GOT3 (cell line): ENCODE measurements at places on chromosomes 13 and 19.
A peak's percentile ranks its signal among the peaks of the same experiment; 100 is the strongest.

DNA sequence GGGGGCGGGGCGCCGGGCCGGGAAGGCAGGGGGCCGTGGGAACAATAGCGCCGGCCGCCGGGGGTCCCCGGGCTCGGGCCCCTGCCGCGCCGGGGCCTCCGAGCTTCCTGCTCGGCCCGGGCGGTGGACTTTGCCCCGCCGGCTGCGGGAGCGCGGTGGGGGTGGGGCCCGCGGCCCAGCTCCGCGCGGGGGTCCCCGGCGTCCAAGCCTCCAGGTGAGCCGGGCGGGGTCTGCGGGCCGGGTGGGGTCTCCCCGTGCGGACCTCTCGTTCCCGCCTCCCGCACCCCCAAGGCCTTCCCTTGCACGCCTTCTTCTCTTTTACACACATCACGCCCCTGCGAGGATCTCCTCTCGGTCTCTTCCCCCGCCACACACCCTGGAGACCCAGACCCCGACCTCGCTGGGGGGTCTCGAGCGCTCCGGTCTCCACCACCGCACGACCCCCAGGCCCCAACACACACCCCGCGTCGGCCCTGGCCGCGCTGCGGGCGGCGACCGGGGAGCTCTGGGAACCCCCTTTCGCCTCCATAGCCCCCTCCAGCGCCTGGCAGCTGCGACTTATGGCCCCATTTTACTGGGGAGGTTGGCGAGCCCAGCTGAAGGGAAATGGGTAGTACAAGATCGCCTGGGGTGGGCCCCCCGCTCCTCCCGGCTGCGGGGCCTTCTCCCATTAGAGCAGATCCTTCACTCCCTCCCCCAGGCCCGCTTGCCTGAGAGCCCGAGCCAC, 711 bp downstream of the CAMSAP3 start:
- DNase-seq, result no peak

DNA sequence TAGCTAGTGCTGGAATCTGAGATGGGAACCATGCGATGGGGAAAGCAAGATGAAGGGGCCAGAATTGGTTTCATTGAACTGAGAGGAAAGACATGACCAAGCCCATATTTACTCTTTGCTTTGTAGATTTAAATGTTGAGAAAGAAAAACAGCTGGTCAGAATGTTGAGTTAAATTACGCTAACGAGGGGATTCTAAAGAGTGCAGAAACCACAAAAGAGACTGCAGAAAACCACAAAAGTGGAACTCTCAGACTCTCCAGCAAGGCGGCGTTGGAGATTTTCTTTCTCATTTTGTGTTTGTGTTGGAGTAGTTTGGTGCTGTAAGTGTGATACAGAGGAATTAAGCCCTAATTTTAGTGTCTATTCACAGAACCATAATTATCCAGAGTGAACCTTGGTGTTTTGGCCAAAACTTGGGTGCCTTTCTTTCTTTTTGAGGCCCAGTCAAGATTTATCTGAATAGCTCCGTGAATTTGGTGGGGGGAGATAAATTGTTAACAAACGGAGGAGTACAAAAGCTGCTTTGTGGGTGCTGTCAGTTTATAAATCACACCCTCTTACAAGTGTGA, 26.3 kb downstream of the SAE1 start:
- DNase-seq, result no peak

DNA sequence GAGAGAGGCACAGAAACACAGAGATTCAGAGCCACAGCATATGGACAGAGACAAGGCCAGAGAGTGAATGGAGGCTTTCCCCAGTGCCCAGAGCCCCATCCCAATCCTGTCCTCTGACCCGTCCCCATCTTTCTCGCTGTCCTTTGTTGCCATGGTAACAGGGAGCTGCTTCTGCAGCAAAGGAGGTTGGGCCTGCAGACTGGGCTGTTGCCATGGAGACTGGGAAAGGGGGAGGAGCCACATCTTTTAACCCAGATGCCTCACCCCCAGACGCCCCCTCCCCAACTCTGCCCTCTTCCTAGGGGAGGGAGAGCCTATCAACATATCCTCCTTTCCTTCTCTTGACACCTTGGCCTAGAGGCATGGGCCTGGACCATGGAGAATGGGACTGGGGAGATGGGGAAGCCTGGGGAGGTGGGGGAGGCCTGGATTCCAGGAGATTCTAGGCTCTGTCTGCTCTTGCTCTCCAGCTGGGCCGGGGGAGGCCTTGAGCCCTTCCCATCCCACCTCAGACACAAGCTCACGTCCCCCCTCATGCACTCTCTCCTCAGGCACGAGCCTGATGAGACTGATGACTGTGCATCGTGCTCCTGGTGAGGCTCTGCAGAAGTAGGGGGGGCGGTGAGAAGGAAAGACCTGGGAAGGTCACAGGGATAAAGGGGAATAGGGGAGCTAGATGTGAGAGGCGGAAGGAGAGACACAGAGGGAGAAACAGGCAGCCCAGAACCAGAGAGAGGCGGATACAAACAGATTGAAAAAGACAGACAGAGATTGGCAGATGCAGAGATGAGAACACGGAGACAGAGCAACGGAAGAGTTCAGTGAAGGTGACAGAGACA, 2.1 kb upstream of the ATP1A3 start:
- no peak for DNase-seq

- peak; percentile 48 for DNase-seq
Observed at GRCh38 chr19:30682999-30683536, 310.9 kb downstream of the ZNF536 start.

DNA sequence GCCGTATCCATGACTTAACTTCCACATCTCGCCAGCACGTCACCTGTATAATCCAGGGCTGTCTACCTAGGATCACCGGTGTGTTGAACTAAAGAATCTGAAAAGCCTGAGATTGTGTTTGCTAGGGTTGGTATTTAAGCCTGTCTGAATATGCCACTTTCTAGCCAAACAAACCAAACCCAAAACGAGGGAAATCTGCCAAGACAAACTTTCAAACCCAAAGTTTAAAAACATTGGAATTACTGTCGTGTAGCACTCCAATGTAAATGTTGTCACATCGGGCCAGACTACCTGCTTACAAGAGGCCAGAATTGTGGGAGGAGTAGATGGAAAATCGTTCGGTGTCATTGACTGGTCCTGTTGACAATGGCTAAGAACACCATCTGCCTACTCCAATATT, 747.8 kb downstream of the EFNB2 start:
- DNase-seq, result no peak

DNA sequence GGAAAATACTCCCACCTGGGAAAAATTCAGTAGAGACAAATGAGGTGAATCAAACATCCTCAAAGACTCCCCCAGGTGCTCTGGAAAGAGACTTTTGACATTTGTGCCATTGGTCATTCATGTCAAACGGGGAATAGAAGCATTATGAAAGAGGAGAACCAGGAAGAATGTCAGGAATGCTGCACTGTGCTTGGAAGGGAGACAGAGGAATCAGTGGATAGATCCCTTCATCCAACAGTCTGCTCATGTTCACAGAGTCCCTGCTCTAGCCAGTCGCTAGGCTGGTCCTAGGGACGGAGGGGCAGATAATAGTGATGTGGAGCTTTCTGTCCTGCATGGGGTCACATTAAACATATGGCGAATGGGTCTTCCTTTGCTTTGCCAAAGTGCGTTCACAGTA, 384.4 kb downstream of the FGF9 start:
- DNase-seq, result no peak

DNA sequence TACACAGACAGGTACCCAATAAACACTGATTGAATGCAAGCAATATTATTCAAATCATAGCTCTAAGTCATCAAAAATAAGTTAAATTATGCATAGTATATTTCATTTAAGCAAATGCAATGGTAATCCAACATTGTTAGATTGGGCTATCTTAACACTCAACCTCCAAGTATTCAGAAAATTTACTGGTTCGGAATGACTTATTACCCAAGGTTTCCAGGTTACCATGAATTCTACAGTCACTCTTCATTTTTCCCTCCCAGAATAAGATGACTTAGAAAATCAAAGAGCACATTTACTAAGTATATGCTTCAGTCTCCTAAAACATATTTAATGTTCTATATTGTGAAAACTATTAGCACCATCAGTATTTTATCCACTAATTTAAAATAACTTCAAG, 6.0 kb downstream of the UBL3 start:
- no peak for DNase-seq

DNA sequence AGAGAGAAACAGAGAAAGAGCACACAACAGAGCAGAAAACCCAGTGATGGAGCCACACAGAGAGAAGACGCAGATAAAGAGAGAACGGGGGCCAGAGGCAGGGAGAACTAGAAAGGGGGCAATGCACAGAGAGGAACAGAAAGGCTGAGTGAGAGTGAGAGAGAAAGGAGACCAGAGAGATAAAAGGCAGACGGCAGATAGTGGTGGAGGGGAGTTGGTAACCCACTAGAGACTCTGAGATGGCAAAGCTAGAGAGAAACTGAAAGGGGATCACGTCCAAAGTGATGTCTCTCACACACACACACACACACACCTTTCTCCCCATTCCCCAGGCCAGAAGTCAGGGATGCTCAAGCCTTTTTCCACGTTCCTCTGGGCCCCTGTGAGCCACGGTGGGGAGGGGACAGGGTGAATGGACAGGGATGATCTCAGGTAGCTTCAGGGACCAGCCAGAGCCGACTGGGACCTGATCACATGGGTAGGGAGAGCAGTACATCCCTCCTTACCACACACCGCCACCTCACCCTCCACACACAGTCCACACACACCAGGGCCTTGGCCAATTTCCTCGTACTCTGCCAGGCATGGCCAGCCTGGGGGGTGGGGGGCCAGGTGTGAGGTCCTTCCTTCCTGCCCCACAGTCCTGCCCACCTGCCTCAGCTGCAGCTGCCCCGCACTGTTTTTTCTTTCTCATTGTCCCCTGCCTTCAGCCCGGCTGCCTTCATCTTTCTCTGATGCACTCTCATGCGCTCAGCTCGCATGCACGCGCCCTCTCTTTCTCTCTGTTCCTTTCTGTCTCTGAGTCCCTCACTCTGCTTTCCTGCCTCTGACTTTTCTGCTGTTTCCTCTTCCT, 22.5 kb upstream of the POU2F2 start:
- DNase-seq, result no peak

- no peak for DNase-seq
Observed at GRCh38 chr19:9009431-9009830, 778 bp downstream of the MUC16 start.

DNA sequence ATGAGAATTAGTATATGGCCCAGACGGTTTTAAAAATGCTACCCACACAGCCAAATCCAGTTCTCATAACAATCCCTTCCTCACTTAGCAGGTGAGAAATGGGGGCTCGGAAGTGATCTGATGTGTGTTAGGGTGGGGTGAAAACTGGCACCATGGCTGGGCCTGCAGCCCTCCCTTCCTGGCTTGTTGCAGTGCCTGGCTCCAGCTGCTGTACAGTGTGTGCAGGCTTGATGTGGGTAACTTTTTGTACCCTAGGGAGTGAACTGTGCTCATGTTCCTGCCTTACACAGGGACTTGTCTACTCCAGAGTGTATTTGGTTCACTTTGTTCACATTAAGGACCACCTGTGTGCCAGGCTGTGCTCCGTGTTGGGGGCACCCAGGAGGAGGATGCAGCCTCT, 177.2 kb downstream of the LMO7 start:
- DNase-seq, result no peak

GRCh38 chr19:42693760-42694350, 46.4 kb downstream of the PSG3 start:
- DNase-seq, result no peak

DNA sequence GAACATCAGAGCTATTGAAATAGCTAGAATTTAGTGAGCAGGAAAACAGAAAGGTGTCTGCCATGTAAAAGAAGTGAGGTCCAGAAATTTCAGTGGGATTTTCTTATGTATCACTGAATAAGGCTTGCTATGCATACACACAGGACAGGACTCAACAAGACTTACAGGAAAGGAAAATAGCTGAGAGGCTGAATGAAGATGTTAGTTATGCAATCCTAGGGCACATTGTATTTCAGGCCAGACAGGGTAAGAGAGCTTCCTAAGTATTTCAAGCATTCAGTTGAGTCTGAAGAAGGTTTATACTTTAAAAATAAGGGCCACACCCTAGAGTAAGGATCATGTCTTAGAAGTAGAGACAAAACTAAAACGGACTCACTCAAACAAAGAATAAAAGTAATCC, 419.9 kb upstream of the PRR20A start:
- no peak for DNase-seq

GRCh38 chr19:39833464-39834286, at the start of gene DYRK1B:
TSS of gene DYRK1B (minus strand) at chr19:39834162. CDS start at chr19:39831867, 2,295 bp downstream.
- DNase-seq, result peak; percentile 45

DNA sequence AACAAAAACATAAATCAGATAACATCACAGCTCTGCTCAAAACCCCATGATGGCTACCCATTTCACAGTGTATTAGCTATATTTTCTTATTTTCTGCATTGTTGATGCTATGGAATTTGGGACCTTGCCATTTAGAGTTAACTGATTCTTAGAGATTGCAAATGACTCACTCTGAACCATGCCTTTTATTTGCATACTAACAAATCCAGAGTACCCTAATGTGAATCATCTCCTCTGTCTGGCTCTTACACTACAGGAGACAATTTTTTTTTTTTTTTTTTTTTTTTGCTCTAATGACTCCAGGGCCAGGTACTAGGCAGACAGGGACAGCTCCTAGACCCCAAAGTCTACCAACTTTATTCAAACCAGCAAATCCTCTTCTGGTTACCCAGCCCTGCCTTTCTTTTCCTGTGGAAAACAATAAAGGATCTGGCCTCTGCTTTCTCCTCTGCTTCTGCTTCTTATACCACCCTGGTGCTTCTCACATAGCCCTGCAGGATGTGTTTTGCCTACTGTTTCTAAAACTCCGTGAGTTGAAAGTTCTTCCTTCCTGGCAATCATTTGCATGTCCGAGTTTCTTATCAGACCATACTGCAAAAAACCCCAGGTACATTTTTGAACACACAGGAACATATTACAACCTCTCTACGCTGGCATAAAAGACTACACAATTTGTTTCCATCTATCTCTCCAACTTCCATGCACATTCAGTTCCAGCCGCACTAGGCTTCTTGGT, 10.6 kb upstream of the ZNF460 start:
- no peak for DNase-seq

DNA sequence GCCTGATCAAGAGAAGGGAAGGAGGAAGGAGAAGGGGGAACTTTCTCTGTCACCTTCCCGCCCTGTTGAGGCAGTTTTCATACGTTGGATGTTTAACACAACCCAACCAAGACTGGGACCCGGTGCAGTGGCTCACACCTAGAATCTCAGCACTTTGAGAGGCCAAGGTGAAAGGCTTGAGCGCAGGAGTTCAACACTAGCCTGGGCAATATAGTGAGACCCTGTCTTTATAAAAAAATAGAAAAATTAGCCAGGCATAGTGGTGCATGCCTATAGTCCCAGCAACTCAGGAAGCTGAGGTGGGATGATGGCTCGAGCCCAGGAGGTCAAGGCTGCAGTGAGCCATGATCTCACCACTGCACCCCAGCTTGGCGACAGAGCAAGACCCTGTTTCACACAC, 59.4 kb upstream of the PEG3 start:
- no peak for DNase-seq

DNA sequence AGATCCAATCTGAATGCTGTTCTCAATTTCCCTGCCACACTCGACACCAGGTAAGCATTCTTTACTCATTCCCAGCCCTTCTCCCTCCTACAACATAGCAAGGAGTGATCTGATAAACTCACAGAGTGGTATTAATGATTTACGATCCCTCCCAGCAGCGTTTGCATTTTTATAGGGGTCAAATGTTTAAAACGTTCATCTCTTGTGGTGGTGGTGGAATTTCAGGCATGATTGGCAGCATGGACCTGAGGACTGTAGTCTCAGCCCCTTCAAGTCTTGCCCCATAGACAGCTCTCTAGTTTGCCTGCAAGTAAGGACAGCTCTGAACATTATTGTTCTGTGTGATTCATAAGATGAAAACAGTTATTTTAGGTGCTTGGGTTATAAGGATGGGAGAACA, 565.7 kb downstream of the EFNB2 start:
- no peak for DNase-seq

GRCh38 chr19:29326849-29327840, 114.2 kb upstream of the UQCRFS1 start:
- no peak for DNase-seq

GRCh38 chr19:28686756-28687155, 526.2 kb downstream of the UQCRFS1 start:
- DNase-seq, result no peak
